ENCODE measurements at places on chromosomes 13 and 19.

- no peak for DNase-seq
Observed at GRCh38 chr19:42965176-42965575, 28.2 kb upstream of the PSG7 start.

GRCh38 chr19:18401580-18402112, 4.2 kb upstream of the LRRC25 start:
- no peak for DNase-seq

- DNase-seq, result no peak
Observed at GRCh38 chr19:2503521-2504109, 27.7 kb downstream of the GADD45B start.

GRCh38 chr13:31631071-31631470, 108.3 kb upstream of the RXFP2 start:
- no peak for DNase-seq

Measured in Panc1 (cell line).